Thoracic aorta (tissue), 2 donors: ENCODE measurements at places on chromosomes 2 and 18. TPM values are rescaled to one million over a fixed set of nuclear protein-coding genes. Genes with fewer than 3 reads are reported as not detected.

NEU2 gene
- not detected for total RNA-seq

AGXT gene
- not detected for total RNA-seq

CXCR1 gene
- total RNA-seq, result 4.4 TPM

DNA sequence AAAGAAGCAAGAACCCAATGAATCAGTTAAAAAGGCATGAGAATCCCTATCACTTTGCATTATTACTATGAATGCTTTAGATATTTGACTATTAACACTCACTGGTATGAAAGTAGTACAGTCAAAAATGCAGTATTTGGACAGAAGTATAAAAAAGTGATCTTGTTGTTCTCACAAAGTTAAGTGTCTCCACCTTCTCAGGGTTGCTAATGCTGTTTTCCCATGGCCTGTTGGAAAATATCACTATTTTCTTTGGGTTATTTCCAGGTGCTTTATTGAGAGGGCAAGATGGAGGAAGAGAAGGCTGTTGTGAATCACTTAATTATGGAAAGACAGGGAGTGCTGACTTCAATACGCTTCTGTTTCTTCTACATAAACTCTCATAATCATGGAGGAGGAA is 13.6 kb upstream of the CREB1 start:
- H3K27ac ChIP-seq, result no peak overlapping the region
- no peak overlapping the region for H3K4me3 ChIP-seq
- no peak for DNase-seq
- peaks cover 20% of the 10 kb centered on the region for H3K4me1 ChIP-seq
- H3K27me3 ChIP-seq, result no peaks in the 10 kb centered on the region
- H3K36me3 ChIP-seq, result no peaks in the 10 kb centered on the region

DNA sequence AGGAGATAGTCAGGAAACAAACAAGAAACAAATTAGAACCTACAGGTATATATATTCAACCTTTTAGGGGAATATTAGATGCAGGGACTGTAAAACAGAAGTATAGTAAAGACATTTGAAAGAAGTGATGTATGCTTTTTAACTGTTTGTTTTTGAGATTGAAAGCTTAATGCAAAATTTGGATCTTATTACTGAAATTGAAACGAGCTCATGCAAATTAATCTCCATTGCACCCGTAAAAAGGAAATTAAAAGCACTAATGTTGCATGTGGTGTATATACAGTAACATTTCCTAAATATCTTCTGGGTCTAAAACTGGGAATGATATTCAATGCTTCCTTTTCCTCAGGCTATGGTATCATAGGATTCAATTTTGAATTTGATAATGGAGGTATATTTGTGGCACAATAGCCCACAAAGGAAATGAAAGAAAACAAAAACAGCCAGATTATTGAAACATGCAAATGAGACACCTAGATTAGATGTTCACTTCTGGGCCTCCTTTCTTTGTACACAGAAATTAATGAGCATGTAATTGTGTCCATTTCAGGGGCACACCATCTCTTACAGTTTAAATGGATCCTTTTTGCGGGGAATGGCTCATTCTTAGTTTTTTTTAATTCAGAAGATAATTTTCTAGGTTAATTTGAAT is 1.6 kb upstream of the ELOA2 start:
- no peak overlapping the region for H3K4me3 ChIP-seq
- H3K27ac ChIP-seq, result no peak overlapping the region
- no peak for DNase-seq
- no peaks in the 10 kb centered on the region for H3K4me1 ChIP-seq
- H3K27me3 ChIP-seq, result no peaks in the 10 kb centered on the region
- no peaks in the 10 kb centered on the region for H3K36me3 ChIP-seq

GRCh38 chr2:88540346-88540745 is 86.9 kb downstream of the EIF2AK3 start:
- H3K27me3 ChIP-seq, result no peaks in the 10 kb centered on the region
- H3K36me3 ChIP-seq, result no peaks in the 10 kb centered on the region
- no peak overlapping the region for H3K4me3 ChIP-seq
- H3K27ac ChIP-seq, result no peak overlapping the region
- DNase-seq, result no peak

DNA sequence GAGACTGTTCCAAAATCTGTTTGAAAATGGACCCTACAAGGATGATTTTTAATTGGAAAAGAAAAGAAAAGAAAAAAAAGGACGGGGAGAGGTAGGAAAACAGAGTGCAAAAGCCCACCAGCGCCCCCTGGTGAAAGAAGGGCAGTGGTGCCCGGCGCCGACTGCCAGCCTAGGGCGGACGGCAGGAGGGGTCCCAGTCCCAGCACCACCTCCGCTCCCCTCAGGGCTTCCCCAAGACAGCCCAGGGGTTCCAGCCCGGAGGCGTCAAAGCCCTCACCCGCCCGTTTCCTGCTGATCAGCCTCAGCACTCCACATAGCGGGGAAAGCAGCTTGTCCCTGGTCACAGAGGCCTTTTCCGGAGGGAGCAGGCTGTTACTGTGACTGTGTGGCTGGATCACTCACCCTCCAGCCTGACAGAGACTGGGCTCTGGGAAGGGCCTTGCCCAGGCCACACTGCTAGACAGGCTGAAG is 213.9 kb downstream of the TFCP2L1 start:
- H3K4me3 ChIP-seq, result no peak overlapping the region
- no peaks in the 10 kb centered on the region for H3K36me3 ChIP-seq
- no peak overlapping the region for H3K27ac ChIP-seq

GRCh38 chr18:68426731-68427315 is 288.1 kb downstream of the TMX3 start:
- H3K27me3 ChIP-seq, result no peaks in the 10 kb centered on the region
- H3K36me3 ChIP-seq, result no peaks in the 10 kb centered on the region
- no peaks in the 10 kb centered on the region for H3K4me1 ChIP-seq
- H3K4me3 ChIP-seq, result no peak overlapping the region
- H3K27ac ChIP-seq, result no peak overlapping the region

GRCh38 chr18:70464343-70465114 is 175.7 kb downstream of the SOCS6 start:
- peak; percentile 11 for DNase-seq
- H3K4me1 ChIP-seq, result peaks cover 12% of the 10 kb centered on the region
- H3K4me3 ChIP-seq, result peak overlapping the region; percentile 62
- no peaks in the 10 kb centered on the region for H3K27me3 ChIP-seq

DNA sequence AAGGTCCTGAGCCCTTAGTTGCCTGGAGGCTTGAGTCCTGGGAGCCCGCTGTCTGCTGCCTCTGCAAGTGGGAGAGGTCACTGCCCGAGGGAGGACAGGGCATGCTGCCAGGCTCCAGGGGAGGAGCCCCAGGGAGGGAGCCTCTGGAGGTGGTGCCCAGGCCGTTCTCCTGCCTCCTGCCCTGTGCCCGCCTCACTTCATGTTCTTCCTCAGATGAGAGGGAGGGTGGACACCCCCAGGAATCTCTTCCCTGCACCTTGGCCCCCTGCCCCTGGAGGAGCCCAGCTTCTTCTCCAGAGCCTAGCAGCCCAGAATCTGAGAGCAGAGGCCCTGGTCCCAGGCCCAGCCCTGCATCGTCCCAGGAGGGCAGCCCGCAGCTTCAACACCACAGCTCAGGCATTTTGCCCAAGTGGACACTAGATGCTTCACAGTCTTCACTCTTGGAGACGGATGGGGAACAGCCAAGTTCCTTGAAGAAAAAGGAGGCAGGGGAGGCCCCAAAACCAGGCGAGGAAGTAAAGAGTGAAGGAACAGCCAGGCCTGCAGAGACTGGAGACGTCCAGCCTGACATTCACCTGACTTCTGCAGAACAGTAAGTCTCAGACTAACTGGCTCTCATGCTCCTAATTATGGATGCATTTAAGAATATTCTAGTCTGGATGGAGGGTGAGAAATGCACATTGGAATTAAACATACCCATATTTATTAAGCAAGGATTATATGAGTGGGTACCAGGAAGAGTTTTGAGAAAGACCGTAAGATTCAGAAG is 12.1 kb downstream of the PSD4 start:
- no peaks in the 10 kb centered on the region for H3K27me3 ChIP-seq
- no peaks in the 10 kb centered on the region for H3K4me1 ChIP-seq
- H3K36me3 ChIP-seq, result no peaks in the 10 kb centered on the region
- DNase-seq, result no peak

- no peaks in the 10 kb centered on the region for H3K27me3 ChIP-seq
- no peak for DNase-seq
- no peak overlapping the region for H3K27ac ChIP-seq
- H3K36me3 ChIP-seq, result no peaks in the 10 kb centered on the region
- H3K4me3 ChIP-seq, result no peak overlapping the region
Measured at GRCh38 chr2:7593360-7593759, 676.1 kb downstream of the RNF144A start.

DNA sequence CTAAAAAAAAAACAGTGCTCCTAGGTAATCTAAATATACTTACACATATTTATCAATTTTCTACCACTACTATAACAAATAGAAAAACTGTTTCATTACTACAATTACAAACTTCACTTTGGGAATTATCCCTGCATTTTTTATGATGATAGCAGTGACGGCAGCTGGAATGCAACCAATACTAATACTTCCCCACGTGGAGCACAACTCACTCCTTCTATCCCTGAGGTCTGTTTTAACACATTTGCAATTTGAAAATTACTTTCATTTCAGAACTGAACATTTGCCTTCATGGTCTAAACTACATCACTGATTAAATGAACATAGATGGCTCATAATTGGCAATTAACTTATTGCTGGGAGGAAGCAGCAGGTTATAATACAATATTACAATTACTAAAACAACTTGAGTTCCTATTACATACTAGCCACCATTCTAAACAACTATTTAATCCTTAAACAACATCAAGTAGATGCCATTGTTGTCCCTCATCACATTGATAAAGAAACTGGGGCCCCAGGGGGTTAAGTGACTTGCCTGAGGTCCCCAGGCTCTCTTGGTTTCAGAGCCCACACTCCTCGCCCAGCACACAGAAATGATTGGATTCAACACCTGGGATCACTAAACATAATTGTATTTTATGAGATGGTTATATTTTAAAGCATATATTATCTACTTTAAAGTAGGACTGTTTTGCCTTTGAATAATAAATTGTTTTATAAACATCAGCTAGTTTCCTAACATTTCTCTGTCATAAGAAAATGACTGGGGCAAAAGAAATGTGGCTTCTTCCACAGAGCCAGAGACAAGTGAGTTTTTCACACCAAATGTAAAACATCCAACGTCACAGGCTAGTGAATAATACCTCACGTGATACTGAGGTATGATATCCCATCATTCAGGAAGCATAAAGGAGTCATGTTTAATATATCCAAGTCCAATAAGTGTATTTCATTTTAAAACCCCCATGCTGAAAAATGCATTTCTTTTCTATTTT is 6.2 kb downstream of the COLEC12 start:
- H3K4me1 ChIP-seq, result peaks cover 16% of the 10 kb centered on the region
- no peak for DNase-seq
- no peak overlapping the region for H3K4me3 ChIP-seq
- H3K36me3 ChIP-seq, result no peaks in the 10 kb centered on the region
- no peak overlapping the region for H3K27ac ChIP-seq

- H3K4me1 ChIP-seq, result no peaks in the 10 kb centered on the region
- no peaks in the 10 kb centered on the region for H3K27me3 ChIP-seq
- DNase-seq, result no peak
- no peaks in the 10 kb centered on the region for H3K36me3 ChIP-seq
- no peak overlapping the region for H3K4me3 ChIP-seq
Measured at GRCh38 chr2:232367591-232368233, 10.8 kb upstream of the ALPP start.

- DNase-seq, result no peak
- H3K4me3 ChIP-seq, result no peak overlapping the region
- no peaks in the 10 kb centered on the region for H3K27me3 ChIP-seq
- no peak overlapping the region for H3K27ac ChIP-seq
Measured at GRCh38 chr18:37667836-37668235, 102.2 kb upstream of the CELF4 start.

DNA sequence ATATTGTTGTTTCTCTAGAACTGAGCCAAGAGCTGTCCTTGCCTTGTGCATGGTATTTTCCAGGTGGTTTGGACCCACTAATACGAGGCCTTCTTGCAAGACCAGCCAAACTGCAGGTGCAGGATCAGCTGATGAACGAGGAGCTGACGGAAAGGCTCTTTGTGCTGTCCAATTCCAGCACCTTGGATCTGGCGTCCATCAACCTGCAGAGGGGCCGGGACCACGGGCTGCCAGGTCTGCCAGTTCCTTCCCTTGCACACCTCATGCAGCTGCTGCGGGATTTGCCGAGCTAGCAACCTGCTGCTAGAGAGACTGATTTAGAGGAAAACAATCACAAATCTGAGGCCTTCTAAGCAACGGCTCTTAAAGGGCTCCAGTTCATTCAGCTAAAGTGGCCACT is 74.5 kb downstream of the TPO start:
- H3K36me3 ChIP-seq, result no peaks in the 10 kb centered on the region
- H3K27ac ChIP-seq, result no peak overlapping the region
- no peaks in the 10 kb centered on the region for H3K4me1 ChIP-seq
- H3K27me3 ChIP-seq, result no peaks in the 10 kb centered on the region

DNA sequence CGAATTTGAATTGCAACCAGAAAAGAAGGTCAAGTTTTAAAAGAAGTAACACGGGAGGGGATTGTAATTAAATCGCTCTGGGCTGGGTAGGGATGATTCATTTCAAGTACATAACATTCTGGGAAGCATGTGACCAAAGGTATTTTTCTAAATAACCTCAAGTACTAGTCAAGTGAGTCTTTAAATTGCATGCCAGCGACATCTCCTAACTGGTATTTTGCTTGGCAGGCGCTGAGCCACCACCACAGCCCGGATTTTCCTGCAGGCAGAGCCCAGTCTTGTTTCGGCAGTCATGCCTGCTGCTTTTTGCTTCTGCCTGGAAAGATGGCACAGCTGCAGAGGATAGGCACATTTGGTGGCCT is 33.7 kb upstream of the NPAS2 start:
- H3K4me1 ChIP-seq, result peaks cover 17% of the 10 kb centered on the region
- H3K36me3 ChIP-seq, result no peaks in the 10 kb centered on the region
- no peak for DNase-seq
- H3K27ac ChIP-seq, result peak overlapping the region; percentile 61
- H3K4me3 ChIP-seq, result peak overlapping the region; percentile 49

DNA sequence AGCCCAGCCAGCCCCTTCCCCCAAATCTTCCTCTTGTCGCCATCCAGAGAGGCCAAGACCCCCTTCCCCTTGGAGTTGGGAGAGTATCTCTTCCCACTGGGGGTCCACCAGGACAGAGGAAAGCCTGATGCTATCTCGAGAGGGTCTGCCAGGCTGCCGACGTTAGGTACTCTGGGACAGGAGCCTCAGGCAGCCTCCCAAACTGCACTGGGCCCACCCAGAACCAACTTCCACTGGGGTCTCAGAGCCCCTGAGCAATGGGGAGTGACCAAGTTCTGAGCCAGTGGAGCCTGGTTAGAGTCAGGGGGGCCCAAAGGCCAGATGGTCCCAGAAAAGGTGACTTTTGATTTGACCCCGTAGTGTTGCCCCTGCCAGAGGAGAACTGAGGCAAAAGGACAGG is 189.1 kb downstream of the INHBB start:
- no peaks in the 10 kb centered on the region for H3K27me3 ChIP-seq
- peaks cover 4% of the 10 kb centered on the region for H3K4me1 ChIP-seq
- no peaks in the 10 kb centered on the region for H3K36me3 ChIP-seq
- H3K4me3 ChIP-seq, result no peak overlapping the region

DNA sequence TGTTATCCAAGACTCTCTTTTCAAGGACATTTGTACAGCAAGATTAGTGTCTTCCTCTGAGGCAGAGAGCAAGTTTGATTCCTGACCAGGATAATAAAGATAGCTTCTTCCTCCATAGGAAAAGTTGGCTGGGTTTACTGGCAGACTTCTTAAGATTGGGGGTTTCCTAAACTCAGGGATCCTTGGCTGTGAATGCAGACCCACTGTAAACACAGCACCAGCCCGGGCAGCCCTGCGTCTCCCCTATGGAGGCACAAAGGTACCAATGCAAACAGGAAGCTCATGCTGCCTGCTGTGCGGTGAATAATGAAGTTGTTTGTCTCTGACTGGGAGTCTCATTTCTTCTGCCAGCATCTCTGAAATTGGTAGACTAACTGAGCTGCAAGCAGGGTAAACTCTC is 96.2 kb upstream of the ARHGAP28 start:
- no peak overlapping the region for H3K27ac ChIP-seq
- H3K4me3 ChIP-seq, result no peak overlapping the region
